H7 (cell line): ENCODE measurements at places on chromosomes 3 and 15. TPM values are rescaled to one million over a fixed set of nuclear protein-coding genes. Genes with fewer than 3 reads are reported as not detected.
A peak's percentile ranks its signal among the peaks of the same experiment; 100 is the strongest.

DNA sequence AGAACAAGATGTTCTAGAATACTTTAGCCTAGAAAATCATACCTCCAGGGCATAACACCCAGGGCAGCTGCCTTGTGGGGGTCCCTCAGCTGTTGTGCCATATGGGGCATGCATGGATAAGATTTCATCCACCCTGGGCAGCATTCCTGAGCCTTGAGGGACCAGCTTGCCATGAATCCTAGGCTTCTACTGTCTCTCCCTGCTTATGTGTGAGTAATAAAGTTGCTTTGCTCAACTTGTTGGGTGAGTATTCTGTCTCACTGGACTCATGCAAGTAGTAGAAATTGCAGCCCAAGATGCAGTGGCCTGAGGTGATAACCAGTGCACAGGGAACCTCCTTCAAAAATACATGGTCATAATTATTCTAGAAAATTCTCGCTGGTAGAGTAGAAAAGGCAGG lies 52.1 kb upstream of the EPHB1 start:
- no peak for DNase-seq

DNA sequence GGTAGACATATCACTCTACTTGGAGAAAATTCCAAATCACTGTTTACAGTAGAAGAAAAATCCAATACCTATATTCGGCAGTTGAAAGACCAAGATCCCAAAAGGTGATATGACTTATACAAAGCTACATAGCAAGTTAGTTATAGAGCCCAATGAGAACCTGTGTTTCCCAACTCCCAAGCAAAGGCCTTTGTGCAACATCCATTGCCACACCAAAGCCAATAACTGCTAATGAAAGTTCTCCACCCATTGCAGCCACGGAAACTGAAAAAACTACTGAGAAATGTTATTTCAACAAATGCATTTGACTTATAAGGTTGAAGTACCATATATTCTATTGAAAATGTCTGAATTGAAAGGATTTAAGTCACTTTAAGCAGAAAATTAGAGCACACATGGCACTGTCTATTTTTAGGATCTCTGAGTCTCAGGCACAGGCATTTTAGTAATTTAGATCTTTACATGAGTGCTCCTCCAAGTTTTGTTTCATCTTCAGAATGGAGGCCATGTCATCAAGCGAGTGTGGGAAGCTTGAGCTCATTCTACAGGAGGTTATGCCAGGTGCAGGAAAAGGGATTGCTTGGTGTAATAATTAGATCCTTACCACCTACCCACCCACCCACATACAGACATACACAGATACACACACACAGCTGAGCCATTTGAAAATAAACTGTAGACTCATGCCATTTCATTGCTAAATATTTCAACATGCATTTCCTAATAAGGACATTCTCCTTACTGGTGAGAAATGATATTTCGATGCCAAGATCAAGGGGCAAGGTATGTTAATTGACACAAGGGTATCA lies 19.7 kb upstream of the ANO10 start:
- DNase-seq = no peak

DNA sequence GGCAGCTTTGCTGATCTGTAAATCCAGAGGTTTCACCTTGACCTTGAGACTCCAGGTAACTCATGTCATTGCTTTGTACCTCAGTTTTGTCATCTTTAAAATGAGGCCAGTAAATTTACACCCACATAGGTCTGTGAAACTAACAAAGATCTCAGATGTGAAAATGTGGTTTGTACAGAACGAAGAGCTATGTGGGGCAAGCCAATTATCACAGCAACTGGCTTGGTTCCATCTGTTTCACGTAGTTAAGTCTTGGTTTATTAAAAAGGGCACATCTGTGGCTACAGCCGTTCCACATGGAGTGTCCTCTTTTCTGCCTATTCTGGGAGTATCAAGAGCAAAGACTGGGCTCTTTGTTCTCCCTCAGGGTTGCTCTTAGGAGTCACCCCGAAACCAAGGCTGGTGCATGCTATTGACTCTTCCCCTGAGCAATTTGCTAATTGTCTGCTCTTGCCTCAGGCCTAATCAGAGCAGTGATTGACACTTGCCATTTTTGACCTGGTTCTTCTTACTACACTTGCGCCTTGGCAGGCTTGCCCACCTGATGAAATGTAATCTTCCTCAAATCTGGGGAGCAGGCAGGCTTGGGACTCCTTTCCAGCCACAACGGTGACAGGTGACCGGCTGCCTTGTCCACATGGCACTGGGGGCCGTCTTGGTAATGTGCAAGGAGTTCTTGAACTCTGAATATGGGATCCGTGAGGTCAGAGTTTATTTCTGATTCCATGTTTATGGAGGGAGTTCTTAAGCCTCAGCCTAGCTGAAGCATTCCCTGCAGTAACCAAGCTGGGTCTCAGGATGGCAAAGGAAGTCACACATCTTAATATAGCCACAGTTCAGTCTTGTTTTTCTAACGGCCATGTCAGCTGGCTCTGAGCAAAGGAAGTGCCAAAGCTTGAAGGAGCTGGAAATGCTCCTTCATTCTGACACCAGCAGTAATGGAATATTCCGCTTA lies 40.1 kb downstream of the EAF1 start:
- no peak for DNase-seq

DNA sequence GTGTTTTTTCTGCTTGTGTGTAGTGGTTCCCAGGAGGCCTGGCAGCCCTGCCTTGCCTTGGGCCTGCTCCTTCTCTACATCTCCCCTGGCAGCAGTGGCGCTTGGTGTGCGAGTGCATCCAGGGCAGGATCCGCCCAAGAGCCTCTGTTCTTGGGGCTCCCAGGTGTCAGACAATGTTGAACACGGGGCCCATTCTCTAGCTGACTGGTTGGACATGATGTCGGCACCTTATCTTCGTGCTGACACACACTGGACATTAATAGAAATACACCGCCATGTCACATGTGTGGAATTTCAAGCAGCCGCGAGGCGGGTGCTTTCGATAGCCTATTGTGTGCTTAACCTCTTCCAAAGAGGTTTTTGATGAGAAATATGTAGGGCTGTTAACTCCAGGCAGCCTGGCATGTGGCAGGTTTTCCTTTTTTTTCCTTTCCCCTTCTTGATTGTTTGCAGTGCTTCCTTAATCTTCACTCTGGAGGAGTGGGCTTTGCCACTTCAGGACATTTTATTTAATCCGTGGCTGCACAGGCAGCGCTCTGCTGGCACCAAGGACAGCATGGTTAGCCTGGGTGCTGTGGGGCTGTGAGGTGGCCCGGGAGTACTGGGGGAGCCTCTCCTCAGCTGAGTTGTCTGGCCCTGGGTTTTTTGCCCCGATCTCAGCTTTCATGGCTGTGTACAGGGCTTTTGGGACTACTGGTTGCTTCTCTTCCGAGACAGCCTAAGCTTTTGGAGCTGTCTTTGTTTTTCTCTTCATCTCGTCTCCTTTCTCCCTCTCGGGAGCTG lies 42.5 kb downstream of the CHCHD6 start:
- DNase-seq = no peak

GRCh38 chr3:153171256-153171655 lies 9.2 kb downstream of the RAP2B start:
- no peak for DNase-seq

DNA sequence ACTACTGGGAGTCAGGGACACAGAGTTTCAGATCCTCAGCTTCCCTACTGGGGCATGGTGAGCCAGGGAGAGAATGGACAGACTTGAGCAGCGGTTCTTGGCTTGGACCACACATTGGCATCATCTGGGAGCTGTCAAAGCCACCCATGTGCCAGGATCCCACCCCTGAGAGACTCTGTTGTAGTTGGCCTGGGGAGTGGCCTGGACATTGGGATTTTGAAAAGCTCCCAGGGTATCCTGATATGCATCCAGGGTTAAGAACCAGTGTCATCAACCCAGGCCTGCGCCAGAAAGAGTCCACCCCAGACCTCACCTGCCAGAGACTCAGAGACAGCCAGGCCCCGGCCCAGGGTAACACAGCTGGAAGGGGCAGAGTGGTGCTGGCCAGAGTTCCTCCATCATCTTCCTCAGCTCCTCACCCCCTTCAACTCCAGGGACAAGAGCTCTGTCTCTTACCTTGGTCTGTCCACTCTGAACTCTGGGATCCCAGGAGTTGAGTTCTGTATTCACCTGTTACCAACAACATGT lies 33.0 kb upstream of the CHRNB4 start:
- no peak for DNase-seq

Gene LSAMP
- 0.37 and 2.6 TPM in 2 replicates for total RNA-seq

Gene KNG1
- total RNA-seq = not detected in 2 replicates

Gene CHRM5
- total RNA-seq = not detected in 2 replicates

DNA sequence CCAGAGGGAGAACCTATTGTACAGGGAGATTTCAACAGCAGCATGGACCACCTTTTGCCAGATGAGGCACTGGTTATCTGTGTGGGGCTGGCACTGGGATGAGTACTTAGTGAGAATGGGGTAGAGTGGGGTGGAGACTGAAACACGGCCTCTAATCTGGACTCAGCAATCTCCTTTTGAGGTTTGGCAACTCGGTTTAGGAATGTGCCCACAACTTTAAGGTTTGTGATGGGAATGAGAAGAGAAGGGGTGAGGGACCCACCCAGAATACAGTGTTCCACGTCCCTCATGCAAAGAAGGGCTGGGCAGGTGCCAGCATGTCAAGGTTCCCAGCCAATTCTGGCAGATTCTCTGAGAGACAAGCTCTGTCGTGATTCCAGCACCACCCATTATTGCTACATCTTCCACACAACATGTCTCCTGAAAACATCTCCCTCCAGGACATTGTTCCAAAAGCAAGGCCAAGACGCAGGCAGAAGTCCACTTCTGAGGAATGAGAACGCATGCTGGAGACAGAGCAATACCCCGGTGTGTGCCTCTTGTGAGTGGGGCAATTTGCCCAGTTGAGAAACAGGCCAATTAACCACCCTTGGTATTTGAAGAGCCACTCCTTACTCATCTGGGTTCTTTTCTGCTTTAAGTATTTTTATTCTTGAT lies 37.5 kb upstream of the CCR4 start:
- peak; percentile 3 for DNase-seq

DNA sequence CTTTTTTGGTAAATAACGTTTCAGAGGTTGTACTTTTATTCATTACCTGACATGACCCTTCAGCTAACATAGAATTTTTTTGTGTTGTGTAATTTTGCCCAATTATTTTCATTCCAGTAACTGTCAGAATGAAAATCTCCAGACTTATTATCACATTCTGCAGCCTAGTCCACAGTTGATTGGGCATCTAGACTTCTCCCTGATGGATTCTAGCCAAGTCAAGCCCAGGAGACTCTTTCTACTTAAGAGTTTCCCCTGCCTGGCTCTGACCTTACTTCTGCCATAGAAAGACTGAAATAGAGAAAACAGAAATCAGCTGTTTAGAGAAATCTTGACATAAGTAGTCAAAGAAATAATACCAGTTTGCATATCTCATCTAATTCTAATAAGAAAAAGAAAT lies 82.9 kb upstream of the CDAN1 start:
- DNase-seq = no peak
